ENCODE measurements at places on chromosomes 2 and 18. TPM values are rescaled to one million over a fixed set of nuclear protein-coding genes. Genes with fewer than 3 reads are reported as not detected.

DIPK1C gene
- not detected for polyA plus RNA-seq

SULT1C2 gene
- polyA plus RNA-seq = not detected

GPR45 gene
- not detected for polyA plus RNA-seq

SLC19A3 gene
- not detected for polyA plus RNA-seq

IL18R1 gene
- 0.11 TPM for polyA plus RNA-seq

SPDYA gene
- polyA plus RNA-seq = 0.15 TPM

GRCh38 chr2:17584689-17585088, 44.2 kb downstream of the VSNL1 start:
- no peak for DNase-seq

DNA sequence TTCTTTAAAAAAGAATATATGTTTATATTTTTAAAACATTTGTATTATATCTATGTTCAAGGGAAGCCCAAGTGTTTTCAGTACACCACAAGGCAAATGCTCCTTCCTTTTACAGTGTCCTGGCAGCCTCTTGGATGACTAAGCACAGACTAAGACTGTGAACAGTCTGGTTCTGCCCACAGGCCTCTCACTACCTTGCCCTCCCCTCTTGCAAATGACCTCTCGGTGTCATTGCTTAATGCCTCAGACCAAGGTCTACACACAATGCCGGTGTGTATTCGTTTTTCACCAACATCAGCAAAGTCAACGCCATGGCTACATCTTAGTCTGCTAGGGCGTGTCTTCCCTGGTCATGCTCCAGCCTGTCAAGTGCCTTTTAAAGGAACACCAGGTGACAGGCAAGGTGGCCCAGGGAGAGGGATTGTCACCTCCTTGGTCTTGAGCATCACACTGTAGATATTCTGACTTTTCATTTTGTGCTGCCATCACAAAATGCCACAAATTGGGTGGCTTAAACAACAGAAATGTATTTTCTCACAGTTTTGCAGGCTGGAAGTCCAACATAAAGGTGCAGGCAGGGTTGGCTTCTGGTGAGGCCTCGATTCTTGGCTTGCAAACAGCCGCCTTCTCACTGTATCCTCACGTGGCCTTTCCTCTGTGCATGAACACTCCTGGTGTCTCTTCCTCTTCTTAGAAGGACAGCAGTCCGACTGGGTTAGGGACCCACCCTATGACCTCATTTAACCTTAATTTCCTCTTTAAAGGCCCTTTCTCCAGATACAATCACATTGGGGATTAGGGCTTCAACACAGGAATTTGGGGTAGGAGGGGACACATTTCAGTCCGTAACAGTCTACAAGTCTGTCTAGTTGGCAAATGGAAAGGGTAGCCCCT, 266.5 kb downstream of the KLHL29 start:
- no peak for DNase-seq

- DNase-seq = no peak
Measured at GRCh38 chr2:191526091-191526490, 151.8 kb upstream of the NABP1 start.

GRCh38 chr18:35045121-35045520, 3.9 kb downstream of the MAPRE2 start:
- no peak for DNase-seq

DNA sequence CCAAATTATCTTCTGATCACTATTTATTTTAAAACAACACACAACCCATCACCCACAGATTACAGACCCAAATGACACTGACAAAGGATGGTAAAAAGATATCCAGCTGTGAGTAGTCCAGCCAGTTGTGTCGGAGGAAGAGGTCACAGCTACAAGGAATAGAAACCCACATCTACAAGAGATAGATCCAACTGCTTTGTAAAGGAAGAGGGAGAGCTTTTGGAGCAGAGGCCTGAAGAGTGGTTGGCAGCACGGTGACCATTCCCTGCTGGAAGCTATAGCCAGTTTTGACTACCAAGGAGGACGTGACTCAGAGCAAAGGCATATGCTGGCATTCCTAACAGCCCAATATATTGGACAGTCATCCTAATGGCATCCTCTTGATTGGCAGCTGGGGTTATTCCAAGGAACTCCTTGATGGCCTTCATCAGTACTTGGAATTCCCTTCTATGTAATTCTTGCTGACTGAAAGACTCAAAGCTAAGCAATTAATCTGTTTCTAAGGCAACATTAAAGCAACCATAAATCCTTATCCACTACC, 17.1 kb downstream of the SLC8A1 start:
- no peak for DNase-seq
